Lower lobe of right lung (tissue), 2 donors: ENCODE measurements at places on chromosomes 3 and 15.

GRCh38 chr3:120170223-120170622 is 76.0 kb upstream of the GSK3B start:
- DNase-seq = no peak

- peak; percentile 93 for DNase-seq
These were observed 58.3 kb upstream of the TRAK1 start for GRCh38 chr3:42032693-42033349.

DNA sequence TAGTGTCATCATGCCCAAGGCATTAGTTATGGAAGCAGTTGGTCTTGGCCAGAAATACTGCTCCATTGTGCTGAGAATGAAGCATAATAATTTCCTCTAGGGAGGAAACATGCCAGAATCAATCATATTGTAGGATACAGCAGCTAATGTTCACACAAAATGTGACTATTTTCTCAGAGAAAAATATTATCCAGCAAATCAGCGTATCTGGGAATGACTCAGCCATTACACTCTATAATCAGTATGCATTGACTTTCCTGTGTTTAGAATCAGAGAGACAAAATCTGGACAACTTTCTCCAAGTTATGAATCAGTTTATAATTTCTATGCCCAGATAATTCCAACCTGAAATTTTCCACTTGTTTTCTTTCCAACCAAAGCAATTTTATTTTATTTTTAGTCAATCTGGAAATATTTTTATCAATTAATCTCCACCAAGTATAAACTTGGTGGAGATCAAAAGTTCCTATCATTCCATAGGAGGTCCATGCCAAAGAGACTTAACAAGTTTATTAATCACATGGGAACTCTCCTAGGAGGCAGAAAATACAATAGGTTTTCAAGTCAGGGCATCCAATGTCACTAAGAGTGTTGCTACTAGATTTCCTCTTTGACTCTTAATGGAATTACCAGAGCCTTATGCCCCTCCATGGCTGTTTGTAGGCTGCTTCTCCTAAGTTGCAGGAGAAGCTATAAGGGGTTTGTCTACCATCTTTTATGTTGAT is 36.4 kb downstream of the SUCNR1 start:
- DNase-seq = no peak

DNA sequence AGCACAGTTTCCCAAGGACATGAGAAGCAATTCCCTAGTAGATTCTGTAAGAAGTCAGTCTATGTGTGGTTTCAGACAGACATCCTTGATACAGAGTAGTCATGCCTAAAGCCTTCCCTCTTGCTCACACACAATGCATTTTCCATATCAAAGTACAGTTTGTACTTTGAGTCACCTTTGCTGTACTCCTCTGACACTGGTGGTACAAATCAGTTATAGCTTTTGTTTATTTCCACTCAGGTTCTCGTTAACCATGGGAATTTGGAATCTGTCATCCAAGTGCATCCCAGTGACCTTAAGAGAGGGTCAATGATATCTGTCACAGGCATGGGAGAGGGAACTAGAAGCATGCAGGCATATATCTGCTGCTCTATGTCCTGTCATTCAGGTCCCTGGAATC is 3.6 kb upstream of the GNB4 start:
- DNase-seq = no peak

DNA sequence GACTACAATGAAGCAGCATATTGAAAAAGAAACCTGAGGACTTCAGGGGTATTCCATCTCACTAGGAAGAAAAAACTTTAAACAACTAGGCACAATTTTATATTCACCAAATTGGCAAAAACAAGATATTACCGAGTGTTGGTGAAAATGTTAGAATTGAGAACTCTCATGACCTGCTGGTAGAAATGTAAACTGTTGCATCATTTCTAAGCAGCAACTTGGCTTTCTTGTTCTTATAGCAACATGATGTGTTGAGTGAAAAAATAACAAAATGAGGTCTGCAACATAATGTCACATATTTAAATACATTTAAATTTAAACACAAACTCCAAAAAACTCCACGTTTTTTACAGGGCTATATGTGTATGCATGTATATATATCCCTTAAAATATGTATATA is 59.0 kb upstream of the SPPL2A start:
- no peak for DNase-seq

GRCh38 chr15:52789601-52790168 is 451 bp downstream of the ONECUT1 start:
- DNase-seq = peak; percentile 45

- no peak for DNase-seq
These were observed 165.9 kb downstream of the TPRG1 start for GRCh38 chr3:189337673-189338091.

- peak; percentile 27 for DNase-seq
These were observed 196.5 kb downstream of the UBE3A start for GRCh38 chr15:25242166-25242879.

- no peak for DNase-seq
These were observed 63.2 kb downstream of the MEIS2 start for GRCh38 chr15:37037071-37037655.
